ENCODE measurements at places on chromosomes 2 and 18. TPM values are rescaled to one million over a fixed set of nuclear protein-coding genes. Genes with fewer than 3 reads are reported as not detected.

Gene CPS1
- total RNA-seq, result 33.9 TPM

Gene RFX8
- total RNA-seq, result 7.6 TPM

Gene CFAP210
- not detected for total RNA-seq

- peak; percentile 86 for DNase-seq
Observed at GRCh38 chr2:45992021-45992740, 305.0 kb upstream of the EPAS1 start.

DNA sequence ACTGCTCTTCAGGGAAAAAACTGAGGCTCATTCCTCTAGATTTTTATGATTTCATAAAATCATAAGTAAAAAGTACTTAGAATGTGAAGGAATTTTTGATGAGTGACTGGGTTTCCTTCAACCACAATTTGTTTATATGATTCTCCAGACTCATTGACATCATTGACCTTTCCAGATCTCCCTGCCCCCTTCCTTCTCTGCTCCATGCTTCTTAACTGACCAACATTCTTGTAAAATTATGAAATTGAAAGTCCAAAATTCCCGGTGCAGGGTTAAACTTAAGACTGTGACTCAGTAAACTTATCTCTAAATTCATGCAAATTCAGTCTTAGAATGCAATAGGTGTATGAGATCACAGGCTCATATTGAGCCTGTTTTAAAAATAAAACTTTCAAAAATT, 648.9 kb downstream of the TDRD15 start:
- DNase-seq, result peak; percentile 7

- DNase-seq, result no peak
Observed at GRCh38 chr2:215423234-215423633, 12.6 kb downstream of the FN1 start.

GRCh38 chr2:198873503-198874471, 584.0 kb downstream of the SATB2 start:
- DNase-seq, result peak; percentile 26

GRCh38 chr18:58161659-58162058, 117.6 kb downstream of the NEDD4L start:
- DNase-seq, result no peak

- no peak for DNase-seq
Observed at GRCh38 chr2:148577845-148578492, 66.6 kb upstream of the EPC2 start.

- no peak for DNase-seq
Observed at GRCh38 chr2:118345465-118345864, 257.2 kb downstream of the INSIG2 start.

GRCh38 chr2:16256601-16257321, 316.4 kb downstream of the MYCN start:
- DNase-seq, result peak; percentile 61

GRCh38 chr18:50131591-50131990, 63.4 kb downstream of the MYO5B start:
- no peak for DNase-seq

Data from myocyte (in vitro differentiated cells).